Fibroblast of mammary gland (primary cell): ENCODE measurements at places on chromosomes 7 and 10.

- DNase-seq: peak; percentile 90
These were observed 35.4 kb downstream of the BAG3 start for GRCh38 chr10:119686465-119687191.

GRCh38 chr7:67683628-67684027 is 687.0 kb downstream of the TYW1 start:
- no peak for DNase-seq

GRCh38 chr7:157951300-157952049 is 614.7 kb downstream of the DNAJB6 start:
- DNase-seq: no peak

DNA sequence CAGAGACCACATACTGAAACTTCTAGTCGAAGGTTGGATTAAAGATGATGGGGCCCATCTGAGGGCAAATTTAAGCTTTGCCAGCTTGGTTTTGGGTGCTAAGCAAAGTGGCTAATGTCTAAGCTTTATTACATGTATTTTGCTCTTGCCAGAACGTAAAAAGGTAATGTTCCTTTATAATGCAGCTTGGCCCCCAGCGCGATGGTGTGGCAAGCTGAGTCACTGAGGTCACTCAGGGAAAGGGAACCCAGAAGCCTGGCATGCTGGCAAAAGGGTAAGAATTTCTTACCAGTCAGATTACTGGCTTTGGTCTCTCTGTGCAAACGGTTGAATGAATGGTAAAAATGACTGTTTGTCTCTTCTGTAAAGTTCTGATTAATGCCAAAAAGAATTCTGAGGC is 158.3 kb upstream of the KCND2 start:
- no peak for DNase-seq

- no peak for DNase-seq
These were observed 4.5 kb downstream of the PTPRN2 start for GRCh38 chr7:158583143-158583542.

- DNase-seq: peak; percentile 66
These were observed 18.8 kb upstream of the CLDN12 start for GRCh38 chr7:90384433-90384832.

GRCh38 chr7:120014925-120015465 is 258.0 kb upstream of the KCND2 start:
- no peak for DNase-seq

GRCh38 chr10:28202941-28203352 is 99.9 kb downstream of the MPP7 start:
- DNase-seq: peak; percentile 28

DNA sequence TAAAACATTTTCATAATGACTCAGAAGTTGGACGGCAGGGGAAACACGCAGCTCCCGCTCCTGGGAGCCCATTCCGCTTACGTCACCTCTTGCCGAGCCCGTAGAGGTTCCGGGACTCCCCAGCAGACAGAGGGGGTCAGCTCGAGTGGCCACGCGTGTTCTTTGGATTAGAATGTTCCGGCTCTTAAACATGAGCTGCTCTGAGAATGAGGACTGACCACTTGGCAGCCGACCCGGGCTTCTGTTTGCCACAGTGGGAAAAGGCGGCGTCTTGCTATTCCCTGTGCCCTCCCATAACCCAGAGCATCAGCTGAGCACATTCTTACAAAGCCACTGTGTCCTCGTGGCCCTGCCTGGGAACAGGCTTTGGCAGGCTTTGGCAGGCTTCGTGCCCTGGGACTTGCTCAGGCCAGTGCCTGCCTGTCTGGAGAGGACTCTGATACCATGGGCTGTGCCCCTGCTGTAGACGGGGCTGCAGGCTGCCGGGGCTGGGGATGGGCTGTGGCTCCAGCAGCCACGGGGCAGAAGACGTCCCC is 40.1 kb downstream of the PFKP start:
- peak; percentile 97 for DNase-seq

DNA sequence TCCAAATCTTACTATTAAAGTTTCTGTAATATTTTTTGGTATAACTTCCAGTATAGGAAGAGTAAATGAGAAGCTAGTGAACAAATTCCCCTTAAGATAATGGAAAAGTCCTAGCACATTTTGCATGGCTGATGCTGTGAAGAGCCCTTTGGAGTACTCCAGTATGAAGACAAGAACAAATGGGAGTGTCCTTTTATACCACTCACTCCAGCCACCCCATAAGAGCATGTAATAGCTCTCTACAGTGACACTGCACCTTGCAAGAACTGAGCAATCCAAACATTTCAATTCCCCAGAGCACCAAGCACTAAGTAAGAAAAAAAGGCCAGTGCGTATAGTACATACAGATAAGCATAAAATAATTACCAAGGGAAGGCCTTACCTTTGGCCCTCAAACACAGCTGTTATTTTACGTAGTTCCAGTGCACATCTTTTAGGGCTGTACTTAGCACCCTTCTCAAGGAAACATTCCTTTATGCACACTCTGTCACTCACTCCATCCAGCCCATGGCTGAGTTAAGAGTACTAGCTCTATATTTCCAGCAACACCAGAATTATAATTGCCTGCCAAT is 135.4 kb downstream of the ST7 start:
- no peak for DNase-seq

DNA sequence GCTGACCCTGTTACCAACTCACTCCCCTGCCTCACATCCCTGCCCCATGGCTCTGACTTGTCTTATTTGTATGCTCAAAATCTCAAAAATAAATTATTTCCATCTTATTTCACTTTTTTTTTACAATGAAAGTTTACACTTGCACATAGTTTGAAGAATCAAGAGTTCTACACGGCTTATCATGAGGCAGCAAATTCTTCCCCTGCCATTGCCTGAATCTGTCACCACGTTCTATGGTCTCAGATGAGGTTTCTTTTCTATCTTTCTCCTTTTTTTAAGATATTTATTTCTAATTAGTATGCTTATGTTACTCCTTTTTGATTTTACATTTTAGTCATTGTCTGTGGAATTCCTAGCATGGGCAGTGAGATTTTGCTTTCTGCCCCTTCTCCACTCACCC is 28.4 kb downstream of the ARHGAP22 start:
- DNase-seq: no peak

DNA sequence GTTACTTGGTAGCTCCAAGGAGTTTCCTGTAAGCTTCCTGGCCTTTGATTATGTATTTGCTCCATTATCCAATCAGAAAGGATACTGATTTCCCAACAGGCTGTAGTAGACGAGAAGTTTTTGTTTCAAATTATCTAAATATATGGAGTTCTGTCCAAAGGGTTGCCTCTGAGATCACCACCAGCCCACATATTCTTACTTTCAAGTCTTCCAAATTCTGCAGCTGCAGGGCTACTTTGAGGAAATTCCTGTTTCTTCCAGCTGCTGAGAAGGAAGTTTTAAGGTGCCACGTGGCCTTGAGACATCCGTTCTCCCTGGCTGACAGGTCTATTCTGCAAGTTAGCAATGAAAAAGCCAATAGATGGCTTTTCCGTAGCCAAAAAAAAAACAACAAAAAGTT is 286.0 kb downstream of the TWIST1 start:
- peak; percentile 65 for DNase-seq

DNA sequence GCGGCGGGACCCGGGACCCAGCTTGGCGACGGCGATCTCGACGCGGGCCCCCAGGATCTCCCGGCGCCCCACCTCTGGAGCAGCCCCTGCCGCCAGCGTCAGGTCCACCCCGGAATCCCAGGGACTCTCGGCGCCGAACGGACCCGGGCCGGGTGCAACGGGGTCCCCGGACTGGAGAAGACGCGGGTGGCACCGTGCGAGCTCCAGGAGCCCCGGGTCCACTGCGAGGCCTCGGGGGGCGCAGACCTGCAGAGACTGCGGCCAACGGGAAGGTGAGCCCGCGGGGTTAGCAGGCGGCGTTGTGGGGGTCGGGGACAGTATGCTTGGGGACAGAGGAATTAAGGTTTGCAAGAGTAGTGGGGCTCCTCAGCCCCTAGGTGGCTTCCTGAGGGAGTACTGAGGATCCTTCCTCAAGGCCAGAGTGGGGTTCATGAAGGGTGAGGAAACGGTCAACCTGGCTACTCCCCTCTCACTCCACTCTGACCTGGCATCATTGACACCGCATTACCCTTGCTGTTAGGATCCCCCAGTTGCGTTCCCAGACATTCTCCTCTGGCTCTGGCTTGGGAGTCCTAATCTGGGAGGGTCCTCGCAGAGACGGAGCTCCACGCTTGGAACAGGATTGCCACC is 353 bp downstream of the EPHB6 start:
- no peak for DNase-seq

DNA sequence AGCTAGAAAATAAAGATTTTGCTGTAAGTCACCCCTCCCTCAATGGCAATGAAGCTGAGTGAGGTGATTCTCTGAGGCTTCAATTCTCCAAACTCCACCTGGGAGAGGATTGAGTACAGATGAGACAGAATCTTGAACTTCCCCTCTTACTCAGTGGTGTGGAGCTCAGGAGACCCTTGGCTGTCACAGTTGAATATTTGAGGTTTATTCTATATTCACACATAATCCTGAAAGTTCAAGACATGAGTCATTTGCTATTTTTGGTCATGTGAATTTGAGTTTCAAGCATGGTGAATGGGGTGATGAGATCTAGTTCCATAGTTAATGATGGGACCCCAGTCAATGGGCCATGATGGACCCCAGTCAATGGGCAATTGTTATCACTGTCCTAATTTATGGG is 13.9 kb upstream of the TECTB start:
- peak; percentile 56 for DNase-seq

DNA sequence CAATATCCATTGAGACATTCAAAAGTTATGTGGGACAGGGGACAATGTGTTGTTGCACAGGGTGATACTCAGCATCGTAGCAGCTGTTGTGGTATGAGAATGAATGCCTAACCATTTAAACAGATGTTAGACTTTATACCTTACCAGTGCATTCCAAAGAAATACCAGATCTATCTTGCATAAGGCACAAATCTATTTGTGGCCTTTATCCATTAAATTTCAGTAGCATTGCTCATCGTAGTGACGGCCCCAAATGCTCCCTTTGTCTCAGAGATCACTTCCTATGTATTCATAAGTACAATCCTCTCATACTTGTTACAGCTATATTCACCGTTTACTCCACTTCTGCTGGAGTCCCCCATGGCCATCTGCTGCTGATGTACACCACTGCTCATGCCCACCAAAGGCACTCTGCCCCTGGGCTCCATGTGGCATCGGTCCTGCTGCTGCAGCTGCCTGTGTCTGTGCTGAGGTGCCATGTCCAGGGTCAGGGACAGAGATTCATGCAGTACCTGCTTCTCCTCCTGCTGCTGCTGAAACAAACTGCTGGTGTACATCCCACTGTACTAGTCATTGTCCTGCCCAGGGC is 96.3 kb downstream of the CPED1 start:
- peak; percentile 94 for DNase-seq

DNA sequence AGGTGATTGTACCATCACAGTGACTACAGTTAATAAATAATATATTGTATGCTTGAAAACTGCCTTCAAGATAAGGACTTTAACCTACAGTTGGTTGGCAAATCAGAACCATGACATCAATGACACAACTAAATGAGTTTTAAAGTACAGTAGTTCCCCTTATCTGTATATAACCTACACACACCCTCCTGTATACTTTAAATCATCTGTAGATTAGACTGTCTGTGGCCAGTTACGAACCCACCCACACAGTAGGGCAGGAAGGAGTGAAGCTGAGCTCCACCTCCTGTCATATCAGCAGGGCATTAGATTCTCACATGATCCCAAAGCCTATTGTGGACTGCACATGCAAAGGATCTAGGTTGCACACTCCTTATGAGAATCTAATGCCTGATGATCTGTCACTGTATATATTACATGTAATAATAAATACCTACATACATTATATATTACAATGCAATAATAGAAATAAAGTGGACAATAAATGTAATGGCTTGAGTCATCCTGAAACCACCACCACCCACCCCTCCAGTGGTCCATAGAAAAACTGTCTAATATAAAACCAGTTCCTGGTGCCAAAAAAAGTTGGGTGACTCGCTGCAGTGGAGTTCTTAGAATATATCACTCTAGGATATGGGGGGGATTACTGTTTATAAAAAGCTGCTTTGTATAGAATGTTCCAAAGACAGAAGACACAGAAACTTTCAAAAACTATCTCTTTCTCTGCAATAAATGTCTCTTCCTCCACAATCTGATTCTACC is 5.6 kb downstream of the TPK1 start:
- DNase-seq: peak; percentile 51

DNA sequence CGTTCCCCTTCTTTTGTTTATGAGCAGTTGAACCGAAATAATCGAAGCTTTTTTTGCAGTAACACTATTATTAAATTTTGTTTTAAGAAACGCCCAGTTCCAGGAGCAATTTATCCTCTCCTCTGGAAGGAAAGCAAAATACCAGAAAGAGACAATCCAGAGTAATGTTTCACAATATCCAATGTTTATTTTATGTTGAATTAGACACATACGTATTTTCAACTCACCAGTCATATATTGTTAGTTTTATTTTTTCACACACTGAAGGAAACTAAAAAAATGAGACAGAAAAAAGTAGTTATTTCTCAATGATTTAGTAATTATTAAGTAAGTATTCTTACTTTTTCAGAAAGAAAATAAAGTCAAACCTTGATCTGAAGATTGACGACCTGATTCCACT is 85.1 kb downstream of the MYOF start:
- no peak for DNase-seq
